ENCODE measurements at places on chromosomes 3 and 15. TPM values are rescaled to one million over a fixed set of nuclear protein-coding genes. Genes with fewer than 3 reads are reported as not detected.

The CEP63 gene
- 42.4 TPM for total RNA-seq

The SLC22A13 gene
- total RNA-seq, result 0.29 TPM

The CRBN gene
- 62.5 TPM for total RNA-seq

The GPX1 gene
- total RNA-seq, result 174 TPM

The GOLGA6L7 gene
- not detected for total RNA-seq

The GPR87 gene
- not detected for total RNA-seq

The DCUN1D1 gene
- total RNA-seq, result 38.4 TPM

The GOLGA6L10 gene
- total RNA-seq, result 1.4 TPM

The ASB14 gene
- total RNA-seq, result not detected

The IMPG2 gene
- total RNA-seq, result 0.36 TPM

The RPSA gene
- 1,028 TPM for total RNA-seq

The GOLGA8M gene
- under 0.01 TPM for total RNA-seq

The GNAT1 gene
- total RNA-seq, result not detected

The REC114 gene
- not detected for total RNA-seq

The UBP1 gene
- total RNA-seq, result 77.4 TPM

The SPESP1 gene
- total RNA-seq, result 2.9 TPM

The CISH gene
- 1.2 TPM for total RNA-seq

The EPHB1 gene
- total RNA-seq, result 0.36 TPM

The SIDT1 gene
- under 0.01 TPM for total RNA-seq

The GALNT15 gene
- 7.1 TPM for total RNA-seq

The CCR9 gene
- not detected for total RNA-seq

The CPN2 gene
- 0.29 TPM for total RNA-seq

The PRICKLE2 gene
- 25.0 TPM for total RNA-seq

The GOLGA8T gene
- total RNA-seq, result not detected

The PTX3 gene
- 537 TPM for total RNA-seq

The KLHL6 gene
- total RNA-seq, result under 0.01 TPM

The SRGAP3 gene
- total RNA-seq, result 4.7 TPM

The SLC15A2 gene
- total RNA-seq, result 0.29 TPM

The QTRT2 gene
- total RNA-seq, result 12.4 TPM

The PDZRN3 gene
- 18.3 TPM for total RNA-seq

The IL5RA gene
- total RNA-seq, result not detected

The PLA2G4D gene
- total RNA-seq, result not detected
